ENCODE measurements at places on chromosomes 2 and 18.

- no peak for DNase-seq
Observed at GRCh38 chr2:70357684-70358071, 55.8 kb upstream of the FAM136A start.

DNA sequence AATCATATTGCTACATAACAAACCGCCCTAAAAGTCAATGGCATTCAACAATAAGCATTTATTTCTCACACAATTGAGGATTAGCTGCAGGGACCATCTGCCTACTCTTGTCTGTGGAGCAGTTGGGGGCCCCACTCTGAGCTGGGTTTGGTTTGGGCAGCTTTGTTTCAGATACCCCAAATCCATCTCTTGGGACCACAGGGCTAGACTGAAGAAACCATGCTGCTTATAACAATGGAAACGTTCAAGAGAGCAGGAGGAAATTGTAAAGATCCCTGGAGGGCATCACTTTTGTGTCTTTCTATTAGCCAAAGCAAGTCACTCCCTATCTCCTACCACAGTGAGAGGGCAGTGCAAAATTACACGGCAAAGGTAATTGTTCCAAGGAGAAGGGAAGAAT is 146.5 kb upstream of the MGAT5 start:
- no peak for DNase-seq

DNA sequence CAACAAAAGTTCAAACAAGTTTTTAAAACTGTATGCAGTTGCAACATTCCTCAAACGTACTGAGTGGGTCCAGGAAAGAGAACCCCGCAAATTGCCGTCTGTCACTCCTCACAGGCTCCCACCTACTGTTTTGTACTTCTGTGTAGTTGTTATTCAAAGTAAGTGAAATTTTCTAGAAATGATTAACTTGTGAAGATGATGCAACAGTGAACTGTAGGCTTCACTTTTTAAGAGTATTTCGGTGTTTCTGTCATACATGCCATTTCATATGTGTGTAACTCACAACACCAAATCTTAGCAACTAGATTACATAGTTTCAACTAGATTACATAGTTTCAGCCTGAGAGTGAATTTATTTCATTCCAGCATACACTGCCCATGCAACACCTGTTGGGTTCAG is 226.0 kb upstream of the TANK start:
- DNase-seq, result no peak

- no peak for DNase-seq
Observed at GRCh38 chr2:11585071-11585470, 51.2 kb downstream of the GREB1 start.

DNA sequence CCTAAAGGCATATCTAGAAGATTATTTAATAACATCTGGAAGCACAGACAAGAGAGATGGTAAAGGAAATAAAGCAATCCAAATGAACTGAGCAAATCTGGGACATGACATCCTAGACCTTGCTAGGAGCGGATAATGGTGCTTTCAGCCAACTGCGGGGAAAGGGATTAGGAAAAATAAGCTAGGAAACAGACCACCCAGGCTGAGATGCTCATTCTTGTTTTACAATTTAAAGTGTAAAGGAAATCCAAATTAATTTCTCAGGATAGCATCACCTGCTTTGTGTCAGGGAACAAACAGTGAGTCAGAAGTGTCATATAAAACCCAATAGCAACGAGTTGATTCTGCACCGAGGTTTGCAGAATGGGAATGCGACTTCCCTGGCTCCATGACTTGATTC is 112.5 kb upstream of the CXCR4 start:
- no peak for DNase-seq

DNA sequence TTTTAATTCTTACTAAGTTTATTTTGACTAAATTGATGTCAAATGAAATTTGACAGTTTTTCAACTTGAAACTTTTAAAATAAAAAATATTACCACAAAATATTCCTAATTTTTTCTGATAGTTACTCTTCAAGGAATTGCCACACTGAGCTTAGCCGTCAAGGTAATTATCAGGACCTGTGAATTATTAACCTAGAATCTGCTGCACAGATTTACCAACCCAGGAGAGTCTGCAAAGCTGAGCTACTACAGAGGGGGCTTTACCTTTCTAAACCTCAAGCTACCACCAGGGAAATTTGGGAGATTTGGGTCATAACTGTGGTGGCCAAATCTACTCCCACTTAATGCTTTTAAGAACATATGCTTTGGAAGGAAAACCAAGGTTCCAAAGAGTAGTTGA is 324.6 kb downstream of the CCDC178 start:
- DNase-seq, result no peak

GRCh38 chr18:76126327-76126726 is 368.7 kb downstream of the ZNF516 start:
- no peak for DNase-seq

DNA sequence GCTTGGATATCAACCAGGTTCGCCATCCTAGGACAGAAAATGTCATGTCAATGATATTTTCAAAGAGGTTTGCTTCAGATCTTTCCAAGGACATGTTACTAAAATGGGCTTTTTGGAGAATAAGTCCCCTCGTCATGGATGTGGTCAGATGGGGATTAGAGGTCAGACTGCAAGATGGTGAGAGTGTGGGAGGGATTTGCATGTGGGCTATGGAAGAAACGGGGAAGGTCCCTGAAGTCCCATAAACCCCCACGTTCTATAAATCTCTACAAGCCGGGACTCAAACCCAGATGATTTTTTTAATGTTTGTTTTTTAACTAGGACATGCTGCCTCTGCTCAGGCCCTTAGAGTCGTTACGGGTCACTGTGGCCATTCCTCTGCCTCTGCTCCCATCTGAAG is 37.7 kb upstream of the IGFBP5 start:
- no peak for DNase-seq

DNA sequence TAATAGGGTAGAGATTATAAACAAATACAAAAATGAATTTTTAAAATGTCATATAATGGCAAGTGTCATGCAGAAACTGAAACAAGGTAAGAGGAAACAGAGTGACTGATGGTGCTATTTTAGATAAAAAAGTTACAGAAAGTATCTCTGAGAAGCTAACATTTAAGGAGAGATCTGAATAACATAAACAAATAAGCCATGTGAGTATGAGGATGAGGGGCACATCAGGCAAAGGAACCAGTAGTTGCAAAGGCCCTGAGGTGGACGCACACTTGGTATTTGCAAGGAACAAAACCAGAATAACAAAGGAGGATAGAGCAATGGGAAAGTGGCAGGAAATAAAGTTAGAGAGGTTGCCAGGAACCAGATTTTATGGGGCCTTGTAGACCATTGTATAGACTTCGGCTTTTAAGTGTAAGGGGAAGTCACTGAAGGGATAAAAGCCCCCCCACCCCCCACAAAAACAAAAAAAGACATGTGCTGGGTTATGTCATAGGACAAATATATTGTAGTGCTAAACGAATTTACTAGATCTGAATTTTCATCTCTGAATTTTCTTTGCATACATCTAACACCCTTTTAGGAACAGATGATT is 159.2 kb downstream of the DTNB start:
- DNase-seq, result no peak

GRCh38 chr2:103847276-103847675 is 1006.6 kb upstream of the POU3F3 start:
- no peak for DNase-seq

- DNase-seq, result no peak
Observed at GRCh38 chr2:96403481-96403880, 67.9 kb downstream of the NCAPH start.

- no peak for DNase-seq
Observed at GRCh38 chr2:76019128-76019527, 308.4 kb upstream of the GCFC2 start.

DNA sequence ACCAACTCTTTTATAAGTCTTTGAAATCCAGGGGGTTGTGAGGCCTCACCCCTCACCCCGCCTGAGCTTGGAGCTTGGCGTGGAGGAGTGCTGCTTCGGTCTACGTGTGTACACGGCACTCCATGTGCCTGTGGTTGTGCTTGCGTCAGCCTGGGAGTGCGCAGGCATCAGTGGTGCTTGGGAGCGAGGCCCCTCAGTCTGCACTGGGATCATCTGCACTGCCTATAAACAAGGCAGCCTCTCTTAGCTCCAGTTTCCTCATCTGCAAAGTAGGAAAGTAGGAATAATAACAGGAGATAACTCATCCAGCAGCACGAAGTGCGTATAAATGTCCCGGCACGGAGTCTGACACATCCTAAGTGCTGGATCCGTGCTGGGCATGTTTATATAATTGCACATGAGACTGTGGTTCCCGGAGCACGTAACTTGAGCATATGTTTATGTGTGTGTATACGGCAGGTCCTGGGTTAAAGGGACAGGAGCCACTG is 1.2 kb downstream of the GYPC start:
- DNase-seq, result peak; percentile 56

GRCh38 chr18:13688191-13689136 is 37.9 kb downstream of the FAM210A start:
- no peak for DNase-seq

DNA sequence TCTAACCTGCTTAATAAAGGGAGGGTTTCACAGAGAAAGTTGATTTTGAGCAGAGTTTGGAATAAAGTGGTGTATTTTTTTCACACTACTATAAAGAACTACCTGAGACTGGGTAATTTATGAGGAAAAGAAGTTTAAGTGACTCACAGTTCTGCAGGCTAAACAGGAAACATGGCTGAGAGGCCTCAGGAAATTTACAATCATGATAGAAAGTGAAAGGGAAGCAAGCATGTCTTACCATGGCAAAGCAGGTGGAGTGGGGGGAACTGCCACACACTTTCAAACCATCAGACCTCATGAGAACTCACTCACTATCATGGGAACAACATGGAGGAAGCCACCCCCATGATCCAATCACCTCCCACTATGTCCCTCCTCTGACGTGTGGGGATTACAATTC is 546.7 kb downstream of the EPHA4 start:
- no peak for DNase-seq

DNA sequence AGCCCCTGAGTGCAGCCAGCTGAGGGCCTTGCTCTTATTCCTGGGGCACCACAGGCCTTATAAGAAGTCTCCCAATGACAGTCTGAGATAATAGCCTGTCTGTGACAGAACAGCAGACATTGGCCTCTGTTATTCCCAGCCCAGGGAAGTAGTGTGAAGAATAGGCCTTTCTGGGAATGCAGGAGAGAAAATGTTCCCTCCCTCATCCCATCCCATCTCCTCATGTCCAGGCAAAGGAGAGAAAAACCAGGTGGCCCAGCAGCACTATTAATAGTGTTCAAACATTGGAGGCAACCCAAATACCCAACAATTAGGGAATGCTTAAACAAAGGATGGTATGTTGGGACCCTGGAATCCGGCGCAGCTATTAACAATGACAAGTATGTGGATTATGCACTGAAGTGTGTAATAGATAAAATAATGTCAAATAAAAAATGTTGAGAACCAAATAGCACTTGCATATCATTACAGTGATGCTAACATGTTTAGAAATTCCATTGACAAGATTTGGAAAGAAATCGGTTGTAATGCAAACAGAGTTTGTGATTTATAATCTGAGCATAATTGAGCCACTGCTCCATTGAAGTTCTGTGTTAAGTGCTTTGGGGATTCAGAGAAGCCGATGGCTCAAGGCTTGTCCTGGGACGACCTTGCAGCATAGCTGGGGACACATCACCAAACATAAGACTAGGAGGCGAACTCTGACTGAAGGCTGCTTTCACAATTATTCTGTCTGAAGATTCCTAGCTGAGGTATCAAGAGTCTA is 69.3 kb downstream of the LBH start:
- no peak for DNase-seq

DNA sequence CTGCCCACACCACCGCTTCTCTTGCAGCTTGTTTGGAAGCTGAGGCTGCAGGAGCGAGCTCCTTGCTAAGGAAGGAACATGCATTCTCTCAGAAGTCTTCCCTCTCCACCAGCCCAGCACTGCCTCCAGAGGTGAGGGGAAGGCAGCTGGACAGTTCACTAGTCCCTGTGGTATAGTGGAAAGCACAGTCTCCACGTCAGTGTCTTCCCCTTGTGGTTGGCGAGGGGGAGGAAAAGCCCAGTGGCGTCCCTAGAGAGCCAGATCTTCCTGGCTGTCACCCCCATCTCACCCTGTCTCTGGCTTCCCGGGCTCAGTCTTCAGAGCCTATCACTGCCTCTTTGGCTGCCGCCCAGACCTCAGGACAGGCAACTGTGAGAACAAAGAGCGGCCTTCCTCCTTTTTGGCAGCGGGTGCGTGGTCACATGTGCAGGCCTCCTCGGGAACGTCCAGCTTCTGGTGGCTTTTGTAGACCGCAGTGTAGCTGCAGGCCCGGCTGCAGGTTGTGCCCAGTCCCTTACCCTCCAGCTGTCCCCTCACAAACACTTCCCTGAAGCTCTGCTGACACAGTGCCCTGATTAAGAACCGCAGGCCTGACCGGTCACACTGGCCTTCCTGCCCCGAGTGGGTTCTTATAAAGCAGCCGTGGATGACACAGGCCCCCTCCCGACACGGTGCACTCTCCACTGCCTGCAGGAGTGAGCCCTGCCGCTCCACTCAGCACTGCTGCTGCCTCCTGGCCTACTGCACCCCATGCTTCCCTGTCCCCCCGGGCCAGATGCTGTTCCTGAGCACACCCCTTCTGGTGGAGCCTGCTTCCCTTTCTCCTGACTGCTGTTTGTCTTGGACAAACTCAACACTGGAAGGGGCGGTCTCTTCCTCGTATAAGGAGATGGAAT is 90.9 kb downstream of the RNF144A start:
- no peak for DNase-seq

GRCh38 chr2:76679025-76679396 is 843.2 kb downstream of the LRRTM4 start:
- no peak for DNase-seq

DNA sequence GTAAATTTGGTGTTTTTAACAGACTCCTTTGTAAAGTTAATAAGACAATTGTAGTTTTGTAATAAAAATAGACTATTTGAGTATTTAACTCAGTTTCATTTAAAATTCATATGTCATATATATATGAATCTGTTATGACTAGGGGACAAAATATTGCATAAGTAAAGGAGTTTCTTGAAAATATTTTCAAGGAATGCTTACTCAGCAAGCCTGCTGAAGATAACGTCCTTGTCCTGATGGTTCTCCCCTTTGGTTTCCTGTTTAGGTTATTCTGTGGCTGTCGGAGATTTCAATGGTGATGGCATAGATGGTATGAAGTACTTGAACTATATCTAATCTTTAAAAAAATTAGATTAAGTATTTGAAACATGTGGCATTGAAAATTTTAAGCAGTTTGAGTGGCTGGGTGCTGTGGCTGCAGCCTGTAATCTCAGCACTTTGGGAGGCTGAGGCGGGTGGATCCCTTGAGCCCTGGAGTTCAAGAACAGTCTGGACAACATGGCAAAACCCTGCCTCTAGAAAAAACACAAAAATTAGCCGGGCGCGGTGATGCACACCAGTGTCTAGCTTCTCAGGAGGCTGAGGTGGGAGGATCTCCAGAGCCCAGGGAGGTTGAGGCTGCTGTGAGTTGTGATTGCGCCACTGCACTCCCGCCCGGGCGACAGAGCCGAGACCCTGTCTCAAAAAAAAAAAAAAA is 47.1 kb downstream of the ITGAV start:
- no peak for DNase-seq

- no peak for DNase-seq
Observed at GRCh38 chr18:2086439-2086838, 484.9 kb downstream of the METTL4 start.

- no peak for DNase-seq
Observed at GRCh38 chr18:36543991-36544725, 246.6 kb downstream of the FHOD3 start.
